A549 treated with dexamethasone at 1 μM for 4 hours (cell line): ENCODE measurements at places on chromosomes 6 and 20. TPM values are rescaled to one million over a fixed set of nuclear protein-coding genes. Genes with fewer than 3 reads are reported as not detected.

ELOVL4 gene
- 1.4 to 1.8 TPM (median 1.6 TPM) in 5 replicates for total RNA-seq

CRYBG1 gene
- 0.74 to 1.3 TPM (median 0.82 TPM) in 5 replicates for total RNA-seq

PBOV1 gene
- total RNA-seq, result not detected in 5 replicates

CLVS2 gene
- total RNA-seq, result 0.07 to 0.27 TPM (median 0.20 TPM) in 5 replicates

BEND3 gene
- 3.0 to 4.1 TPM (median 4.1 TPM) in 5 replicates for total RNA-seq

SLC24A3 gene
- 0.02 to 0.05 TPM (median 0.03 TPM) in 3 of 5 replicates, not detected in the others for total RNA-seq

COL21A1 gene
- 0.42 to 1.6 TPM (median 0.64 TPM) in 5 replicates for total RNA-seq
